Caudate nucleus (tissue), 63 donors: ENCODE measurements at places on chromosomes 5 and 9.

GRCh38 chr5:111973961-111974360 is 217.0 kb upstream of the NREP start:
- no peak for DNase-seq

DNA sequence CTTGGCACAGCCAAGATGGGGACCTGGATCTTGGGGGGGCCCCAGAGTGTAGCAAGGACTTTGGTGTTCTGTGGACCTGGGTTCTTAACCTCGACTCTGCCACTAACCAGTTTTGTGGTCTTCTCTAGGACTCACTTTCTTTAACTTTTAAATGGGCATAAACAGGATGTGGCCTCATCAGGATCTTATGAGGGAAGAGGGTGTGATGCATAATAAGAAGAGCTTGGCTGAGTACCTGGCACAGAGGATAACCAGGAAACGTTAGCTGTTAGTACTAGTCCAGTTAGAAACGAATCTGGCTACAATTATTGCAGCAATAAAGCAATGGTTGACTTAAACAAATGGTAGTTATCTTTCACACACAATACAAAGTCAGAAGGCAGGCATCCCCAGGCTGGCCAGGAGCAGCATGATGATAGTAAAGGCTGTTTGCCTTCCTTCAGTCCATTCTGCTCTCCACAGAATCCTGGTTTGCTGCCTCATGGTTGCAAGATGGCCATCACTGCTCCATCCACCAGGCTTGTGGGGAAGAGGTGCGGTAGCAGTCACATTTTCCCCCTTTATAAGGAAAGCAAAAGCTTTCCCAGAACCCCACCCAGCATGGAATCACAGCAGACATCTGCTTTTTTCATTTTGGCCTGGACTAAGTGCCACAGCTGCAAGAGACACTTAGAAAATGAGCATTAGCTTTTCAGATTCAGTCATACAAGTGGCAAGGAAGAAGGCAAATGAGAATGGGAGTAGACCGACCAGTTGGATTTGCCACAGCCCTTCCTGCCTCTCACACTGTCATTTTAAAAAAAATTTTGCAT is 225.0 kb downstream of the AOPEP start:
- DNase-seq, result no peak

DNA sequence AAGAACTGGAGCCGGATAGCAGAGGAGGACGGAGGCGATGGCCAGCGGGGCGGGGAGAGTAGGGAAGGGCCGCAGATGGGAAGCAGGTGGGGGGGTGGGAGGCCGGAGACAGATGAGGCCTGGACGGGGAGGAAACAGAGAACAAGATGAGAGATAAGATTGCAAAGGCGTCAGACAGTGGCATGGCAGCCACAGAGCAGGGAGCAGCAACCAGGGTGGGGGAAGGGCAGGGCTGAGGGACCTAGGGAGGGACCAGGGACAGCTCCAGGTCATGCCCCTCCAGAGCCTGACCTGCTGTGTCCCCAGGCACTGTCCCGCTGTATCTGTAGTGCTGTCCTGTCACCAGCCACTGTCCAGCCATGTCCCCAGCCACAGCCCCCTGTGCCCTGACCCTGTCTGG is 49.6 kb upstream of the LMX1B start:
- DNase-seq, result no peak

DNA sequence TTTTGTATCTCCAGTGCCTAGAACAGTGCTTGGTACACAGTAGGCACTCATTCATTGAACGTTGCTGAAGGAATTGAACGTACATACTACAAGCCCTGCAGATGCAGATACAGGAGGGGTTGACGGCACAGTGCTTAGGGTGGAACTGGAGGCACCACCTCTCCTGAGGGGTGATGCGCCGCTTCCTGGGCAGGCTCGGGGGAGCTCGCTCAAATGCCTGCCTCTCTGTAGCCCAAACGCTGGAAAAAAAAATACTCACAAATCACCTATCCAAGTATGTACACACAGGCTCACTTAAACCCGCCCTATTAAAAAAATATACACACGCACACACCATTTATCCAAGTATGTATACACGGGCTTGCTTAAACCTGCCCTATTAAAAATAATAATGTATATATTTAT is 536 bp upstream of the COMMD10 start:
- no peak for DNase-seq

- no peak for DNase-seq
Measured at GRCh38 chr9:28923351-28923750, 1350.1 kb upstream of the C9orf72 start.

DNA sequence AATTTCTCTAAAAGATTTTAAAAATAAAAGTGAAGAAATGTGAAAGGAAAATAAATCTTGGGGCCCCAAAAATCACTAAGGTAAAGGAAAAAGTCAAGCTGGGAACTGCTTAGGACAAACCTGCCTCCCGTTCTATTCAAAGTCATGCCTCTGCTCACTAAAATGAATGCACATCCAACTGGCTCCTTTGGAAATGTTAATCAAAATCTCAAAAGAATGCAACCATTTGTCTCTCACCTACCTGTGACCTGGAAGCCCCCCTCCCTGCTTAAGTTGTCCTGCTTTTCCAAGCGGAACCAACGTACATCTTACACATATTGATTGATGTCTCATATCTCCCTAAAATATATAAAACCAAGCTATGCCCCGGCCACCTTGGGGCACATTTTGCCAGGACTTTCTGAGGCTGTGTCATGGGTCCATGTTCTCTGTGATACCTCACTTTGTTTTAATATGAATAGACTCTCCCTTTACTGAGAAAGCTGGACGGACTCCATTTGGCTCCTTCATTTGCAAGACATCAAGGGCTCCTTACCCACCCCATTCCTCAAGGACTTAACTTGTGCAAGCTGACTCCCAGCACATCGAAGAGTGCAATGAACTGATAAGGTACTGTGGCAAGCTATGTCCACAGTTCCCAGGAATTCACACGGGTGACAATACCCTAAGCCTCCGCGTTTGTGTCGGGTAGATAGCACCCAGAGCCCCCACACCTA is 164.3 kb downstream of the SMC2 start:
- DNase-seq, result no peak

DNA sequence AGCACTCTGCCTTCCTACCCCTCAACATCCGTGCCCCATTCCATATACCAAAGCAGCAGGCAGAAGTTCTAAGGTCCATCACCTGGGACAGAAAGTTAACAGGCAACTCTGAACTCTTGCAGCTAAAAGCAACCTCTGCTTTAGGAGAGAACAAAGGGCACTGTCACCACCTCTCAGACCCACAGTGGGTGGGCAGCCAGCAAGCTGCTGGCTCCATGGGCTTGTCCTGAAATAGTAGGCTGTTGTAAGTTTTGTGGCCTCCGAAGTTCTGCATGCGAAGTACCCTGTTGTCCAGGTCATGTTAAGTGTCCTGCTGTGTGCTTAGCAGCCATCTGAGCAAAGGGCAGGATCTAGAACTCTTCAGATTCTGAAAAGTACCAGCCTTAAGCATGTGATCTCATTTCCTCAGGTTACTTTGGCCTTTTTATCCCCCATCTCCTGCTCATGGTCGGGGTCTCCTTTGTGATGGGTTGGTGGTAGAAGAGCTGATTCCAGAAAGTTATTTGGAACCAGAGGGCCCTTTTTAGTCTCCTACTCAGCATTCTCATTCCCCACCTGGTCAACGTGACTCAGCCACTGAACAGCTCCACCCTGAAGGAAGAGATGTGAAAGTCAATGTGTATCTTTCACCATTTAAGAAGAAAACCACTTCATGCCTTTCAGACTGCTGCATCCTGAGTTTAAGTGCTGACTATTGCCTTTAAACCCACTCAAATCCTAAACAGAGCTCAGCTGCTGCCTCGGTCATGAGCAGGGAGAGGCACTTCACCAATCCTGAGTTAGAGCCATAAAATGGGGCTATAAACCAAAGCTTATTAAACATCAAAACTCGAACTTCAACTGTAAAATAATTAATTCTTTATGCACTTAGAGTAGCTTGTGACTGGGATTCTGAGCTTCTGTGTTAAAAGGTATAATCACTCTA is 121.4 kb downstream of the DPYSL3 start:
- DNase-seq, result no peak

GRCh38 chr5:144191998-144192397 is 21.3 kb downstream of the KCTD16 start:
- no peak for DNase-seq

DNA sequence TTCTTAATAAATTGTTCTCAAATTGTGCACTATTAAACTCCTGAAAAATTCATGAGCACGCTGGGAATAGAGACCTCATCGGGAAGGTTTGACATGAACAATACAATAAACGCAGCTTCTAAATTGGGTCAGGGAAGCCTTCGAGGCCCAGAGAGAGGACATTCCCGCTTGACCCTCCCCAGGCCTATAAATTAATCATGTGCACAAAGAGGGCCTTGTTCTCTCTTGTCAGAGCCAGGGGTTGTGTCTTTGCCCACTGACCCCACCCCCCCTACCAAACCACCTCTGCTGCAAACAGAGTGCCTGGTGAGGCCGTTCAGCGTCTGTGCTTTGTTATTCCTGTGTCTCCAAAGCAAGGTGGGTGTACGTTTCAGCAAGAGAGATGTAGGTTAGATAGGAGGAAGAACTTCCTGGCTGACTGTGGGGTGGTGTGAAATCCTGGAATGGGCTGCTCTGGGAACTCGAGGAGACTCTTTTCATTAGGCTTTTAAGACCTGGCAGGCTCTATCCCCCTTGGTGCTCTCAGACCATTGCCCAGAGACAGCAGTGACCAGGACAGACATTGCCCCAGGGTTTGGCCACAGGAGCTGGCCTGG is 18.2 kb upstream of the DAB2IP start:
- DNase-seq, result no peak

DNA sequence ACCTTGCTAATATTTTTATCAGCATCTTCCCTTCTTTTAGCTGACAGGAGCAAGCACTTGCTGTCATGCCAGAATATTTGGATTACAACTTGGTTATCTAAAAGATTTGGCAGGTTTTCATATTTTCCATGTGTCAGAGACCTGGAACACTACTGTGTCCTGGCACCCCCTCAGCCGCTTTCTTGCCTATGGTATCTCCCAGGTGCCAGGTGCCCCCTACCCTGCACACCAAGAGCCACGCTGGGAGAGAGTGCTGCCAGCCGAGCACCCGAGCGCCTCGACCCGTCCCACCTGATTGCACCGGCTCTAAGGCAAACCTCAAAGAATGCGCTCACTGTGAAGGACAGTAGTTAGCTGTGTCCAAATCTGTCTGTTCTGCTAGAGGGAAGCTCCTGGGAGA is 84.8 kb downstream of the GTF3C4 start:
- no peak for DNase-seq

- DNase-seq, result no peak
Measured at GRCh38 chr9:126131066-126132010, 195.3 kb upstream of the MVB12B start.

DNA sequence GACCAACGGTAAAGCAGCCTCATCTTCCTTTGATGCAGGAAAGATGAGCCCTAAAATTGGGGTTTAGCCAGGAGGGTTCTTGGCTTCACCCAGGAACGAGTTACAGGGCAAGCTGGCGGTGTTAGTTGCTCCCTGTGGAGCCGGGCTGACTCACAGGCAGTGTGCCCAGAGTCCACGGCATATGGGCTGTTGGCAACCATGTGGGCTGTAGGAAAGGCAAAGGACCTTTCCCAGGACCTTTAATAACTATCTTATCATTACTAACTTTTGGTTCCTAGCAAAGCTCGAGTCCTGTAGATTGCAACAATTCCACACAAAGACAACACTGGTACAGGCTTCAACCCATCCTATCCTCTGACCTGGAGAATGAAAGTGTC is 29.8 kb upstream of the CLPTM1L start:
- no peak for DNase-seq

DNA sequence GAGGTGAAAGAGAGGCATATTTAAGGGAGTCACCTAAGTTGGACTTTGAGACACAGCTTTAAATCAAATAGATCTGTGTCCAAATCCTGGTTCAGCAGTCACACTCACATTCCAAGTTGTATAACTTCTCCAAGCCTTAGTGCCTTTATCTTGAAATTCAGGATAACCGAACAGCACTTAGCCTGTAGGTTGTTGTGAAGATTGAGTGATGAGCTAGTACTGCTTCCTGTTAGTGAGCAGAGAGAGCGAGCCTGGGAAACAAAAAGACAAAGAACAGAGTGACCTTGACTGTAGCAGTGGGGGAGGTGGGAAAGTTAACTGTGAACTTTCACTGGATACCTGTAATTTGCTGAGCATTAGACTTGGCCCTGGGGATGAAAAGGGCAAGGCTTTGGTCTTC is 22.4 kb downstream of the MAML1 start:
- DNase-seq, result no peak

DNA sequence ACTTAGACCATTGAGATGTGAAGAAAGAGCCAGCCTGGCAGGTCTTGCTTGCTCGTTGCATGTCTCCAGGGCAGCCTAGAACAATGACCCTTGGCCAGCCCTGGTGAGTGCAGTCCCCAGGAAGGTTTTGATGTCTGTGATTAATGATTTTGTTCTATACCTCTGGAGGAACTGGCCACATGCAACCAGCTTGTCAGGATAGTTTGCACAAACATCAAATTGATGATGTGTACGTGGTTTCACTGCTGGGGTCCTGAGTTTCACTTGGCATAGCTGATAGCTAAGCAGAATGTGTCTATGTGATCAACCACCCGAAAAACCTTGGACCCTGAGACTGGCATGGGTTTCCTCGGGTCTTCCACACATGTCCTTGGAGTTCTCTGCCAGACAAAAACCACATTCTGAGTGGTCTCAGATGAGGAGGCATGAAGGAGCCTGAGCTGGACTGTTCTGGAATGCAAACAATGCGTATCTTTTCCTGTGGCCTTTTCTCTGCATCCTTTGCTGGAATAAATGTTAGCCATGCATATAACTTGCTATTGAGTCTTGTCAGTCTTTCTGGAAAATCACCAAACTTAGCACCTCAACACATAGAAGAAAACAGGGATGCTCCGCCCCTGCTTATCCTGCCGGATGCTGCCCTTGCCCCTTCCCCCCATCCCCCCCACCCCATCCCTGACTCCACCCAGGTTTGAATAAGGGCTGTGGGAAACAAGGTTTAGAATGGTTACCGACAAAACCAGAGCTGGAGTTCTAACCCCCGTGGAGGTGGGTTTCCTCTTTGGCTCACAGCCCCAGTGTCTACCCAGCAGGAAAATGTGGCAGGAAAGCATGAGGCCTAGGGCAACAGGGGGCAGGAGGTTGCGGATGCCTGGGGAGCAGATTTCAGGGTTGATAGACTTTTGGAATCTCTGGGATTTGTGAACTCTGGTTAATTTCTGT is 50.1 kb upstream of the ANKRD33B start:
- DNase-seq, result no peak

DNA sequence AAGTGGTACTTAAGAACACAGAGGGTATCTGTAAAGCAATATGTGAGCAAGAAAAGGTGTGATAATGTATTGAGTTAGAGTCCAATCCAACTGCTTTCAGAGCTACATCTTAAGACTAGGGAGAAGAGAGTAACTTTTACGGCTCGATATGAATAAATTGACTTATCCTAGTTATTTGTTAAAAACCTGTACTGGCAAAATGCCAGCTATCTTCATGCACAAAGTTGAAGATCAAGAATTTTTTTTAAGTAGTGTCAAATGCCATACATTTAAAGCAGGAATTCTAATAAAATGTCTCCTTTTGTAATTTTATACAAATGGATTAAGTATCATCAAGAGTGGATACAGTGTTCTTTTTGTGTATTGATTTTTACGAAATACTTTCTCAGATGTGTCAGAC is 305.2 kb downstream of the KIAA0825 start:
- no peak for DNase-seq
